NCI-H774 (cell line): ENCODE measurements at places on chromosomes 5 and 9.

- no peak for DNase-seq
Measured at GRCh38 chr9:120841930-120842684, 615 bp downstream of the PSMD5 start.

- no peak for DNase-seq
Measured at GRCh38 chr5:151541571-151541970, 49.6 kb downstream of the FAT2 start.

DNA sequence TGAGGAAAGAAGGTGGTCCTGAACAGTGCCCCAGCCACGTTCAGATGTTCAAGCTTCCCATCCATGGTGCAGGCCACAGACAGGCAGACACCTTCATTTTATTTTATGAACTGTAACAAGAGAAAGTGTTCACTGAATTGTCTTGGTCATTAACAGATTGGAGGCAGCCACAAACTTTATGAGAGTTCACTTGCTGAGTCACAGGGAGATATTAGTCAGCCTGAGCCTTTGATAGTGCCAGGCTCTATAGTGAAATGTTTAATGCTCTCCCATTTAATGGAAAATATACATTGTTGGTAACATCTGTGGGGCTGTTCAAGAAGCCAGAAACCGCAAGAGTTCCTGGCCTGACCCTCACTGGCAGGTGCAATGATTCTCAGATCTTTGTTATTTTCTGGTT, 237.0 kb downstream of the TENT4A start:
- no peak for DNase-seq

GRCh38 chr9:132244582-132245455, 83.0 kb downstream of the NTNG2 start:
- no peak for DNase-seq

DNA sequence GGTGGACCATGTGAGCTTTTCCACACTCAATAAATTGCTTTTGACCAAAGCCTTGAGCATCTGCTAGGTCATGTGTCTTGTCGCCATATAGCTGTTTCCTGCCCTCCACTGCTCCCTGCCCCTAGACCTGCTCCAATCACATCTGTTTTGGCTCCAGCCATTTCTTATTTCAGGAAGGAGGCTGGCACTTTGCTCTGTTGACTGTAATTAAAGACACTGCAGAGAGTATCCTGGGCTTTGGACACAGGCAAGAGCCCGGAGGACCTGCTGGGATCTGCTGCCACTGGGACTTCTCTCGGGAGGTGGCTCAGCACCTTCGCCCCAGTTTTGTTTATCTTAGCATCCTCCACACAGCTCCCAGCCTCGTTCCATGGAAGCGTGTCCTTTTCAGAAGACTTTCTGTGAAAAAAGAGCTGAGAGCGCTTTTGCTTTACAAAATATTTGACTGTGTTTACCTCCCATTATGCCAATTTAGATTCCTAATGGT, 153.2 kb downstream of the MED10 start:
- DNase-seq = no peak

- DNase-seq = no peak
Measured at GRCh38 chr9:33249983-33250382, 10.0 kb downstream of the SPINK4 start.

DNA sequence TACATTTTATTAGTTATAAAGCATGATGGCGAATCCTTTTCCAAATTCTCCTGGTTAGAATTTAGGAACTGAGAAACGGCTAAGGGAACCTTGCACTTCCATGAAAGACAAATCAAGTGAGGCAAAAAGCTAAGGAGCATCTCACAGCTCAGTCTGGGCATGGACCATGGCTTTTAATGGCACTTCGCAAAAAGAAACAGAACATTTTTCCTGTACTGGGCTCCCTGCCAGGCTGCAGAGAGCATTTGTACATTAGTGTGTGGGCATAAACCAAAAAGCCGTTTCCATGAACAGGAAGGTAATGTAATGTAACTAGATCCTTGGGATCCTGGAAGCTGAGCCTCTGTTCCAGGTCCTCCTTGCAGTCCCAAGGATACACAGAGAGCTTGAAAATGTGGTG, 354.2 kb downstream of the MRPS30 start:
- no peak for DNase-seq
